ENCODE measurements at places on chromosomes 2 and 18.

DNA sequence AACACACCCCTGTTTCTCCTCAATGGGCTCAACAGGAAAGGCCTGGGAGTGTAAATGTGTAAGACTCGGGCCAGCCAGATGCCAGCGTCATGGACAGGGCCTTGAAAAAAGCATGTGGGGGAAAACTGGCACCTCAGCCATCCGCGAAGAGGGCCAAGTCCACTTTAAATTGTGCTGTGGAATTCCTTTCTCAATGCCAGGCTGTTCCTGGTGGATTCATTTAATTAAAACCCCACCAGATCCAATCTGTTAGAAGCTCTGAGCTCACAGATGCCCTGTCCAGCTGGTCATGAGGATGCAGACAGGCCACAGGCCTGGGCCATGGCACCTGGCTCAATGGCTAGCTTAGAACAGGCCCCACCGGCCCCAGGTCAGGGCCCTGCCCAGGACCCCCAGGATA is 24.8 kb downstream of the KCNK3 start:
- DNase-seq: no peak

DNA sequence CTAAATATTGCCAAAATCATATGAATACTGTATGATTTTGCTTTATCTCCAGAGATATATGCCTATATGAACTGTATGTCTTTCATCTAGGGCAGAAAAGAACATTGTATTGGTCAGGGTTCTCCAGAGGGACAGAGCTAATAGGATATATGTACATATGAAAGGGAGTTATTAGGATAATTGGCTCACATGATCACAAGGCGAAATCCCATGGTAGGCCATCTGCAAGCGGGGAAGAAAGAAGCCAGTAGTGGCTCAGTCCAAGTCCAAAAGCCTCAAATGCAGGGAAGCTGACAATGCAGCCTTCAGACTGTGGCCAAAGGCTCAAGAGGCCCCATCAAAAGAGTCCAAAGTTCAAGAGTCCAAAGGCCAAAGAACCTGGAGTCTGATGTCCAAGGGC is 209.9 kb downstream of the RNF144A start:
- DNase-seq: no peak

- DNase-seq: no peak
These were observed 57.6 kb downstream of the CCNT2 start for GRCh38 chr2:134976074-134976702.

DNA sequence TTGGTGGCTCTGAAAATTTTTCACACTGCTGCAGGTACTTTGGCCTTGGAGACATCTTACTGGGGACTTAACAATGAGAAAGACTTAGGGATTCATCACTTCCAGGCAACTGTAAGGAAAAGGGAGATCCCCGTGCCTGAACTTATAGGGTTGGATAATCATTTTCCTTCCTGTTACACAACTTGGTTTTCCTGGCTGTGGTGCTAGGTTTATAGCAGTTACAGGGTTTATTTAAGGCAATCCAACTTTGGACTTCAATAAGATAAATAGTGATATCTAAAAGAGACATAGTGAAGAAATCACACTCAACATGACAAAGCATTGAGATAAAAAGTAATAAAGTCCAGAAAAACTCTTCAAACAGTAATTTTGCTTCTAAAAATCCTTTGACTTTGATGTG is 70.2 kb upstream of the RAPH1 start:
- DNase-seq: no peak

DNA sequence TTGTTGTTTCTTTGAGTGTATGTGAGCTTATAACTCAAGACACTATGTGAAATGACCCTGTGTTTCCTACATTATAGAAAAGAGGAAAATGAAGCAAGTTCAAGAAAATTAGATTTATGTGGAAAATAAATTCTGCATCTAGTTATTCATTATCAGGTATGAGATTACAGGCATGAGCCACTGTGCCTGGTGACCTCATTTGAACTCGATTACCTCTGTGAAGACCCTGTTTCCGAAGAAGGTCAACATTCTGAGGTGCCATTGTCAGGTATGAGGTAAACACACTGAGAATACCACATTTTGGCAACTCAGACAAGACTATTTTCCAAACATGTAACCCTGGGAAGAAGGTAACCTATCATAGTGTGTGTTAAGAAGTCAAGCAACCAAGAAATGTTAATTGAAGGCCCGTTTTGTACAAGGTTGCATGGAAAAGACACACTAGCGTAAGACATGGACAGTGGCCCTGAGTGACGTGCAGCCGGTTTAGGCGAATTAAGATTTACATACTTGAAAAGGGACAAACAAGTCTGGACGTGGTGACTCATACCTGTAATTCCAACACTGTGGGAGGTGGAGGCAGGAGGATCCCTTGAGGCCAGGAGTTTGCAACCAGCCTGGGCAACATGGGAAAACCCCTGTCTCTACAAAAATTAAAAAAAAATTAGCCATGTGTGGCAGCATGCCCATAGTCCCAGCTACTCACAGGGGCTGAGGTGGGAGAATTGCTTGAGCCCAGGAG is 186.6 kb downstream of the NEDD4L start:
- DNase-seq: no peak

DNA sequence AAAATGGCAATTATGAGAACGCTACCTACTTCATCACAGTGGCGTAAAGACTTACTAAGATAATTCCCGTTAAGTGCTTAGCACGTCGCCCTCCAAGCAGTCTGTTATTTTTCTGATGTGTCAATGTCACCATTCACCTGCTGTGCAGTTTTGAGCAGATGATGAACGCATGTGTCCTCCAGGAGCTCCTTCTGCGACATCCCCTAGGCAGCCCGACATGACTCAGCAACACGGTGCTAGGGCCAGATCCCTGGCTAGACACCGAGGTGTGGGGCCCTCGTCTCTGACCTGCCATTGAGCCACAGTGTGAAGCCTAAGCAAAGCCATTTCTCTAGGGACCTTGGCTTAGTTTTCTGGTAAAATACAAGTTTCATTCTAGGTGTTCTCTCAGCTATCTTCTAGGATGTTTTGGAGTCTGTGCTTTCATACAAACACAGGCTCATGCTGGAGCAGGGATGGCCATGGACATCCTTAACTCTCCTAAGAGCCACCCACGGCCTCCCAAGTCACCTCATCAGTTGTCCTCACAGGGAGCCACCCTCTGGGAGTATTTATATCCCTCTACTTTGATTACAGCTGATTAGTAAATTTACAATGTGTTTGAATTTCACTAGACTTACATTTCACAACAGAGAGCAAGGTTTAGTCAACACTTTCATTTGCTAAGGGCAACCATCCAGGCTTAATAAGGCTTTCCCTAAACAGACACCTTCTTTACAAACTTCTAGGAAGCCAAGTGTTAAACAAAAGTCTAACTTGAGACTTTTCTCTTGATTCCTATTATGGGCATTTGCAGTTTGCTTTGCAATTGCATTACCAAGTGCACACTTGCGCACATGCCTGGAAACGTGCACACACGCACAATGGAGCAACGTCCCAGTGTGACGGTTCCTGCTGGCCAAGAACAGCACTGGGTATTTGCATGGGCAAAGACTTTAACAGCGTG is 376.8 kb upstream of the ID2 start:
- no peak for DNase-seq

DNA sequence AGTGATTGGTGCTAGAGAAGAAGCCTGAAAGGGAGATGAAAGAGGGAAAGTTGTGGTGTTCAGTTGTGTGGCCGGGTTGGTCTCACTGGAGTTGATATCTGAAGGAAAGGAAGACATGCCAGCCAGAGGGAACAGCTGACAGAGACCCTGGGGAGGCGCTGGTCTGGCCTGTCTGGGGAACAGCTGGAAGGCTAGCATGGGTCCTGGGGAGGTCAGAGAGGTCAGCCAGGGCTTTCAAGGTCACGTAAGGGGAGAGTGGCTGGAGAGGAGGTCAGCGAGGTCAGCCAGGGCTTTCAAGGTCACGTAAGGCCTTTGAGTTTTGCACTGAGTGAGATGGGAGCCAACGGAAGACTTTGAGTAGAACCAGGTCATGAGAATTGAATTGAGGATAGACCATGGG is 11.0 kb downstream of the DYSF start:
- DNase-seq: no peak

- no peak for DNase-seq
These were observed 26.7 kb upstream of the MBOAT2 start for GRCh38 chr2:9030190-9030589.

- DNase-seq: no peak
These were observed 59.4 kb downstream of the LIPG start for GRCh38 chr18:49621301-49621700.

DNA sequence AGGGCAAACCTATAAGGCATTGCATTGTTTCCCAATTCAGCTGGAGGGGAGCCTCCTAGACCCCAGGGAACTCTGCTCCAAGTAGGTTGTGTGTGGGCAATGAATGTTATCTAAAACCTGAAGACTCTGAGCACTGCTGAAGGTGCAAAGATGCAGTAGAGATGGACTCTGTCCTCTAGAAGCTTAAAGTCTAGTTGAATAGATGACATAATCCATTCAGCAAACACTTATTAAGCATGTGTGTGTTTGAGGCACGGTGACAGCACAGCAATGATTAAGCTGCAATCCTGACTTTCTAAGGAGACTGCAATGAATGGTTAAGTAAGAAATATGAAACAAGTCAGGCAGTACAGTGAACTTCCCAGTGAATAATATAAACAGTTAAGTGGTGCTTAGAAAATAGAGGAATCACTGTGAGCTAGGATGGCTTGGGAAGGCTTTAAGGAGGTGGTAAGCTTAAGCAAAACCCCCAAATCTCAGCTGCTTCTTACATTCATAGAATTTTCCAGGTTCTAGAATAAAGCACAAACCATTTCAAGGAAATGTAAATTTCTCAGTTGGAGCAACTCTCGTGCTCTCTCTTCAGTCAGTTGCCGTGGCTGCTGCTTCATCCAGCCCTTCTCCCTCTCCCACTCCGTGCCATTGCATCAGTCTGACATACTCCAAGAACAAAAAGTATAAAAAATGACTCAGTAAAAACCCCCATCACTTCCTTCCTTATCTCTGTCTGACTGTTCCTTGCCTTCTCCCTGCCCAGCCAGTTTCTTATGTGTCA is 19.1 kb downstream of the MXD1 start:
- peak; percentile 35 for DNase-seq

DNA sequence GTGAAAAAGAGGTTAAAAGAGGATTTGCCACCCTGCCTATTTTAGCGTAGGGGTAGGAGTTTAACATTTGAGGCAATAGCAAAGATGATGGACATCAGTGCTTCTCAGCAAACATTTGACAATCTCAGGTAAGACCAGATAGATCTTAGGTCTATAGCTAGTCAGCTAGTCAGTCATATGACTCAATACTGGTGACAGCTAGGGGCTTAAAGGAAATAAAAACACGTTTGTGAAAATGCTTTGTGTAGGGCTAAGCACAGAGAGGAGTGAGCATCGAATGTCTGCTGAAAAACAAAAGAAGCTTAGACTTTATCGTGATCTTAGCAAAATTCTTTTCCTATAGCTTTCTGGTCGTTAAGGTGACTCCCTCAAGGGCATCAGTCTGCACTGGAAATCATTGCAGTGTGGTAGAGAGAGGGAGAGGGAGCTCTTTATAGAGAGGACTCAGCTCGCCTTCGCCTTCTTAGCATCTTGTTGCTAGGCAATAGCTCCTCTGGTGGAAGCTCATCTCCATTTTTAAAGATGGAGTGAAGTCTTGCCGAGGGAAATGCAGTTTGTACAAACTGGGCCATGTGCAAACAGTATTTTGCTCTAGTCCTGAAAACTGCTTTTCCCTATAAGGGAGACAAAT is 62.8 kb upstream of the SLC38A11 start:
- peak; percentile 63 for DNase-seq

DNA sequence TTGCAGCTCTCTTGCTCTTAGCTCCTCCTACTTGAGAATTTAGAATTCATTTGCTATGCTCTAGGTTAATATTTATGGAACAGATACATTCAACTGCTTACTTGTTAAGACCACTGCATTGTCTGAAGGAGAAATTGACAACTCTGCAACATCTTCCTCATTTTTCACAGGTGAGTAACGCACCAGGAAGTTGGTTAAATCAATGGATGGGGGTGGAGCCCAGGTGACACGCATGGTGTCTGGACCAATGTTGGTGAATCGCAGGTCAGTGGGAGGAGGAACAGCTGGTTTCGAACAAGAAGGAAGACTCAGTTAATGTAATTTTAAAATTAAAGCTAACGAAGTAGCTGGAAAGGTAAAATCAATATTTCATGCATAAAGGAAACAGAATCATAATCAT is 44.3 kb downstream of the FN1 start:
- no peak for DNase-seq

- DNase-seq: no peak
These were observed 155.4 kb upstream of the KYNU start for GRCh38 chr2:142722086-142722485.

GRCh38 chr2:132937629-132938028 is 267.6 kb upstream of the LYPD1 start:
- DNase-seq: no peak

GRCh38 chr18:23369266-23369665 is 83.8 kb upstream of the RIOK3 start:
- DNase-seq: peak; percentile 63

DNA sequence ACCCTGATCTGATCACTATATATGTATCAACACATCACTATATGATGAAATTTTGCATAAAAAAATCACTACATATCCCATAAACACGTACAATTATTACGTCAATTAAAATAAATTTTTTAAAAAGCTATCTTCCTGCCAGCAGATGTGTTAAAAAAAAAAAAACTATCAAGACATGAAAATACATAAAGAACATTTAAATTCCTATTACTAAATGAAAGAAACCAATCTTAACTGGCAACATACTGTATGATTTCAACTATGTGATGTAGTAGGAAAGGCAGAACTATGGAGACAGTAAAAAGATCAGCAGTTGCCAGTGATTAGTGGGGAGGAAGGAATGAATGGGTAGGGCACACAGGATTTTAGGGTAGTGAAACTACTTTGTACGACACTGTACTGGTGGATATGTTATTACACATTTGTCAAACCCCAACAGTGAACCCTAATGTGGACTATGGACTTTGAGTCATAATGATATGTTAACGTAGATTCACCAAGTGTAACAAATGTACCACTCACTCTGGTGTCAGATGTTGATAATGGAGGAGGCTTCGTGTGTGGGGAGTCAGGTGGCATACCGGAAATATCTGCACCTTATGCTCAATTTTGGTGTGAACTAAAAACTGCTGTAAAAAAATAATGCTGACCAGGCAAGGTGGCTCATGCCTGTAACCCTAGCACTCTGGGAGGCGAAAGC is 27.4 kb downstream of the USP34 start:
- DNase-seq: no peak

DNA sequence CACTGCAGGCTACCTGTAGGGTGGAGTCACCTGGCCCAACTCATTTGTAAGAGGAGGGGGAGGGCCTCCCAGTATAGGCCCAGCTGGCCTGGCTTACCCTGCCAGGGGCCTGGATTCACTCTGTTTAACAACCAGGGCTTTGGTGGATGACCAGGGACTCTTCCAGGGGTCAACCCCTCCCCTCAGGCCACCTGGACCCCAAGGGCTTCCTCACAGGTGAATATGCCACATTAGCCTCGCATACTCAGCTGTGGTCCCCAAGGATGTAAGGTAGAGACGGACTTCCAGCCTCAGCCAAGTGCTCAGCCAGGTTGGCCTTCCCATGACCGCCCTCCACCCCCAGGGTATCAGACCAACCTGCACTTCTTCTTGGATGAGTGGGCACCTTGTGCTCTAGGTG is 8.8 kb upstream of the SH3RF3 start:
- DNase-seq: no peak

- DNase-seq: peak; percentile 83
These were observed 21.6 kb downstream of the MERTK start for GRCh38 chr2:111919794-111920608.

All from Ammon's horn (tissue), 1 donor.